ENCODE measurements at places on chromosomes 5 and 9.

- no peak for DNase-seq
These were observed 226.4 kb downstream of the ADAMTS6 start for GRCh38 chr5:65255294-65255693.

- DNase-seq, result no peak
These were observed 935 bp upstream of the ZNF367 start for GRCh38 chr9:96418920-96419690.

- no peak for DNase-seq
These were observed 42.9 kb downstream of the LURAP1L start for GRCh38 chr9:12817702-12818101.

DNA sequence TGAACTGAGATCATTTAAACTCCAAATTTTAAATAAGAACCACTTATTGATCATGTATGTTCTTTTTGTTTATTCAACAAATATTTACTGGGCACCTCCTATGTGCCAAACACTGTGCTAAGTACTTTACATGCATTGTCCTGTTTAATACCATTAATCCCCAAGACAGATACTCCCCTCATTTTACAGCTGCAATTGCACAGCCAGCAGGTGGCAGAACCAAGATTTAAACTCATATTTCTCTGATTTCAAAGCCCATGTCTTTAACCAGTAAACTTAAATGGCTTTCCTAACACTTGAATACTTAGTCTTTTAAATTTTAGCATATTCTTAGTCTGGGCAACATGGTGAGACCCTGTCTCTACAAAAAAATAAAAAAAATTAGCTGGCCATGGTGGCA is 43.4 kb upstream of the KIAA1958 start:
- DNase-seq, result no peak

GRCh38 chr9:97845763-97846162 is 7.3 kb upstream of the FOXE1 start:
- DNase-seq, result no peak

DNA sequence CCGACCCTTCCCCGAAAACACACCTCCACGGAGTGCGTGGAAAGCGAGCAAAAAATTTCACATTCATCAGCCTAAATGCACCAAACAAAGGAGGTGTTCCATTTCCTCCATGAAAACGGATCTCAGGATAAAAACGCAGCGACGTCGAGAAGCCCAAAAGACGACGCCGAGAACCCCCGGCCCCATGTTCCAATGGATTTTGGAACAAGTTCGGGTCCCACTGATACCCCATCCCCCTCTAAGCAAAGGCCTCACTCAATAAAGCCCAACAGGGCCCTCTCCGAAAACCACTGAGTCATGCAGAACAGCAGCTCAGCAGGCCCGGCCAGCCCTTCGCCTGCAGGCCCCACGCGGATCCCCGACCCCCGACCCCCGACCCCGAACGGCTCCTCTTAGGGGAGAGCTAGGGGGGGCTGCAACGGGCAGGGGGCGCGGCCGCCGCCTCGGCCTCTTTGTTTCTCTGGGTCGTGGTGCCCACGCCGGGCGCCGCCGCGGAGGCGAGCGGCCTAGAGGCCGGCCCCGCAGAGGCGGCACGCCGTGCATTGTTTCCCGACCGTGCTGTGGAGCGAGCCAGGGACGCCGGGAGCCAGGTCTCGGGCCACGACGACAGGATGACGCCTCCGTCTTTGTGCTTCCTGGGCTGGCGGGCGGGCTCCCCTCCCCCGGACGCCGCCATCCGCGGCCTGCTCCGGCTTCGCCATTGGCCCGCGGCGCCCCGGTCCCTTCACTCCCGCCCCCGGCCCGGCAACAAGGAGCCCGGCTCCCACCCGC is 915 bp downstream of the ZFAND5 start:
- peak; percentile 36 for DNase-seq

DNA sequence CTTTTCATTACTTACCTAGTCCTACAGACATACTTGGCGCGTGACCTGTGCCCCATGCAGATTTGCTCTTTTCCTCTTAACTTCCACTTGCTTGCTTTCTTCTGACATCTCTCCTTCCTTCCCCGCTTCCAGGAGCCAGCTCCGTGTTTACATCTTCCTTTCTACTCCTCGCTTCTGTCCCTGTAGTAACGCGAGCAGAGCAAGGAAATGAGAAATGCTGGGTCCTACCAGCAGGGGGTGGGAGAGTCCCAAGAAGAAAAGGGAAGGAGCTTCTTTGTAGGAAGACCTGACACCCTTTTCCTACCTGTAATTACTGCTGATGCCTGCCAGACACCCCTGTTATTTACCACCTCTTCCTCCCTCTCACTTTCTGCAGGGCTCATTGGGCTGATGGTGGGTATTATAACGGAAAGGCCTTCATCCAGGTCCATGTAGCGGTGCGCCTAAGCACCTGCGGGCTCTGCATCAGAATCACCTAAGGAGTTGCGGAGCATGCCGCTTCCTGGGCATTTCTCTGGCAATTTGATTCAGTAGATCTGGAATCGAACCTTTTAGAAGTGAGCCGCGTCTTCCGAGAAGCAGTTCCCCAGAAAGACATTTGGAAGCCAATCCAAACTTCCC is 1260.8 kb upstream of the WWC1 start:
- DNase-seq, result no peak

All from stimulated activated CD4-positive, alpha-beta T cell treated with anti-CD3 and anti-CD28 coated beads, TNF-alpha, amount 100 ng/mL, for 1 hour (primary cell).